ENCODE measurements at places on chromosomes 1 and 21.

GRCh38 chr21:28252928-28253327 is 739.7 kb downstream of the LTN1 start:
- no peak for DNase-seq

DNA sequence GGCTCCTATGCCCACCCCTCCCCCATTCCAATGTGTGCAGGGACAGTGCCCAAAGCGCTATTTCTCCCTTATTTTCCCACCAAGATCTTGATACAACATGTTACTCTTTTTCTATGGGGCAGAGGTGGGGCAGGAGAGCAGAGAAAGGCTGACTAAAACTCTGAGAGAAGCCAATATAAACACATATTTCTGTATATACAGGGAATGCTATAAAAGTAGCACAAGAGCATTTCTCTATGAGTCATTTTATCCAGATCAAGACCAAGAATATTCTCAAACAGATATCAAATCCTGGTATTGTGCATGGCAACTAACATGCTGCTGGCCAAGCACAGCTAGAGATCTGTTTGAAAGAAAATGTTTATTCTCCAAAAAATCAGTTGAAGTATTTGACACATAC is 7.3 kb downstream of the WDR26 start:
- DNase-seq, result no peak

DNA sequence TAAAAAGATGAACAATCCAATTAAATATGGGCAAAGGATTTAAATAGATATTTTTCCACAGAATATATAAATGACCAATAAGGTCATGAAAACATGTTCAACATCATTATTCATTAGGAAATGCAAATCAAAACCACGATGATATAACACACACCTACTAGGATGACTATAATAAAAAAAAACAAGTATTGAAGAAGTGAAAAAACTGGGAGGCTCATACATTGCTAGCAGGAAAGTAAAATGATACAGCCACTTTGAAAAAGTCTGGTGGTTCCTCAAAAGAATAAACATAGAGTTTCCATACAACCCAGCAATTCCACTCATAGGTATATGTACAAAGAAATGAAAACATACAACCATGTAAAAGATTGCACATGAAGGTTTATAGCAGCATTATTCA is 75.7 kb upstream of the RAB4A start:
- DNase-seq, result no peak

DNA sequence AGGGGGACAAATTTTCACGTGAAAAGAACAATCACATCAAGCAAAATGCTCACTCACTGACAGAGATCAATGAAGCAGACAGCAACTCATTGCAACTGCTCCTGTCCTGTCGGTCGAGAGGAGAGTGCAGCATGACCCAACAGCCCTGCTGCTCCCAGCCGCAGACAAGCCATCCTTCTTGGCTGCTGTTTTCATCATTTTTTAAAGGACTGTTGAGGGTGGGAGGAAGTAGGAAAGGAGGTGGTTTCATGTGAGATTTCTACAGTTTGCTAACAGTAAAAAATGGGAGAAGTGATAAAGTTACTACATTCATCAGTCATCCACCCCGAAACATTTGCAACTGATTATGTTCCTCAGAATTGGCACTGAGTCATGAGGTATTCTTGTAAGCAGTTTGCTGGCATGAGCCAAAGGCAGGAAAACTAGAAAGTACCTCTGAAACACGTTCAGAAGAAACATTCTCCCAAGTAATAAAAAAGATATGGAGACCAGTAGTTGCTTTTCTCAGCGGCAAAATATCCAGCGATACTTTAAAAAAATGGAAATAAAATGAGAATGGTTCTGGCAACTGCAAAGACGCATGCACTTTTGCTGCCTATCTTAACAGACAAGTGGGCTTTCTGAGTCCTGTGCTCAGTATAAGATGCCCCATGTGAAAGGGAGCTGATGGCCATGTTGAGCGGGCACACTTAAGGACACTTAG is 72.0 kb upstream of the CLDN14 start:
- DNase-seq, result no peak

DNA sequence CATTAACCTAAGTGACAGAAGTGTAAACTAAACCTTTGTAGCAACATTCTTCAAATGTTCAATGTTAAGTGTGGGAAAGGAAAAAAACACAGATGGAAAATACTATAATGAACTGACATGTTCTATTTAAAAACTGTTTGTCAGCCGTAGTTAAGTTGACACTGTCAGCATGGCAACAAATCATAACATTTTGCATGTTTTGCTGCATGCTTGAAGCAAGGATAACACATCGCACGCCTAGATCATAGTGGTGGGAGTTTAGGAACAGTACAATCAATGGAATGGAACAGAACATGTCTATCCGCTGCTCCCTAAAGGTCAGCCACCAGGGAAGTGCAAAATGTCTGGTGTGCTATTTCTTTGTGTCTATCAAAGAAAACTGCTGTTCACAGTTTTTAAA is 62.5 kb upstream of the ESRRG start:
- DNase-seq, result no peak

GRCh38 chr1:116993286-116993685 is 8.3 kb upstream of the CD101 start:
- no peak for DNase-seq

GRCh38 chr1:82806133-82806532 is 1005.4 kb downstream of the ADGRL2 start:
- DNase-seq, result no peak

DNA sequence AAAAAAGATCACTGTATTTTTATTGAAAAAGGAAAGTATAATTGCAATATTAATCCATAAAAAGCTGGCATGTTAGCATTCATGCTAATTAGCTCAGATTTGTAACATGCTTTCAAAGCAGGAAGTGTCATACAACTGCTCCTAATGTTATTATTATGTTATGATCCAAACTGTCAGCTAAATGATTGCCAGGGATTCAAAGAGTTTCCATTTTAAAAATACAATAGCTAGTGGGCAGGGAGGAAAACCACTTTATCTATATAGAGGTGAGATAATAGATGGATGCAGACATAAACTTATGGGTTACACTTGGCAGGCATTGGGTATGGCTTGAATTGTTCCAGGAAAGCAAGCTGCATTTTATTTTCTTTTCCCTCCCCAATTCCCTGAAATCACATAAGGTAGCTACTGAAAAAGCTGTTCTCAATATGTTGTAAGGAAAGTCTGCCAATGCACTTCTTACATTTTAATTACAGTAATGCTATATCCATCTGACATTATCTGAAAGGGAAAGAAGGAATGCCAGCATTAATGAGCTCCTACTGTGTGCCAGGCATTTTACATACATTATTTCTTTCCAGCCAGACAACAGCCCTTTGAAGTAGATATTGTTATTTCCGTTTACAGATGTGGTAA is 9.8 kb upstream of the MYSM1 start:
- no peak for DNase-seq

DNA sequence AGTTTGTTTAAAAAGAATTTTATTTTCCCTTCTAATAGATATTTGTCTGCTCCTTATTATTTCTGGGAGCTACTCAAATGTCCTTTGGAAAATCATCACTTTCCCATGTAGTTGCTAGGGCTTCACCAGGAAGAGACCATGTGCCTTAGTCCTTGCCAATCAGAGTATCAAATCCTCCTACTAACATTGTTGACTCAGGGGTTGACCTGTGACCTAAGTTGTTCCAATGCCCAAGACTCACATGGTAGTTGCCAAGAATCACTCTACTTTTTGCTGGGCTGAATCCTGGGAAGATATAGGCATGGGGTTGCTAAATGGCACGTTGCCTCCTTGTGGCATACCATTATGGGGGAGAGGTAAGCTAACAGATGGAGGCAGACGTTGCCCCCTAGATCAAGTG is 58.2 kb upstream of the FOXD3 start:
- DNase-seq, result no peak

GRCh38 chr1:50893466-50893865 is 66.6 kb downstream of the FAF1 start:
- no peak for DNase-seq

DNA sequence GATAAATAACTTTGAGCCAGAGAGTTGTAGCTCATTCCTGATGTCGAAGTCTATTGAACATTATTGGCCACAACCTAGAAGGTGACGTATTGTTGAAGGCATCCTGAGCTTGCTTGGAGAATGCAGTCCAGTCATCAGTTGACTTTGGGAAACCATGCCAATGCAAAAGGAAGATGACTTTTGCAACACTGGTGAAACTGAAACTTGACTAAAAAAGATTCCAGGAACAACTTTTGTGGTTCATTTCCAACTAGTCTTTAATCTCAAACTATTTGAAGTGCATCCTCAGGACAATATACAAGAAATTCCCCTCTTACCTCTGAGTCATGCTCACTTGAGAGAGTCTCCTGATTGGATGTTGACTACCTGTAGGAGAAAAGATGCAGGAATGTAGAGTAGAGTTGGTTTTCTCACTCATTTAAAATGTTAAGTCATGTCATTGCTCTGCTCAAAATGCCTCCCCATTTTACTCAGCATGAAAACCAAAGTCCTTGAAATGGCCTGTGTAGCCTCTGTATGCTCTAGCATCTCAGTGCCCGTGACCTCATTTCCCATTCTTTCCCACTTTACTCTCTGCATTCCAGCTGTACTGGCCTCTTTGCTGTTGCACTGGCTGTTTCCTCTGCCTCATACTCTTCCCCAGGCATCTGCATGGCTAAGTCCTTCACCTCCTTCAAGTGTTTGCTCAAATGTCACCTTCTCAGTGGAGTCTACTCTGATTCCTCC is 24.4 kb upstream of the LEPR start:
- DNase-seq, result no peak

DNA sequence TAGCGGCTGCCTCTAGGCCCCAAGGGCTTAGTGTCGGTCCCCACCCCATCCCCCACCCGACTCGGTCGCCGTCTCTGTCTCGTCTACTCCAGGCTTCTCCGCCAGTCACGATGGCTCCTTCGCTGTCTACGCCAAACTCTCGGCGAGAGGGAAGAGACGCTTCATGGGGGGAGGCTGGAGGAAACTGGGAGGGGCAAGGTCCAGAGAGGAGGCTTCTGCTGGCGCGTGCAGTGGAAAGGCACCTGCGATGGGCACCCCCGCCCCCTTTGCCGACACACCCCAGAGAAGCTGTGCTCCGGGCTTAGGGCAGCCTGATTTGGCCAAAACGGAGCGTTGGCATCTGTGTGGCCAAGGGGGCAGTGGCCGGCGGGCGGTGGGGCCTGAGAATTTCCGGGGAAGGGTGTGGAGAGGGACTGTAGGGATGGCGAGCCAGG is 1.2 kb upstream of the CSMD2 start:
- no peak for DNase-seq

GRCh38 chr1:231829332-231829731 is 202.7 kb downstream of the DISC1 start:
- no peak for DNase-seq

- DNase-seq, result no peak
Measured at GRCh38 chr1:54312796-54313316, 93.3 kb downstream of the SSBP3 start.

GRCh38 chr1:159918352-159919200 is 6.7 kb downstream of the TAGLN2 start:
- no peak for DNase-seq
